ENCODE measurements at places on chromosomes 5 and 9. TPM values are rescaled to one million over a fixed set of nuclear protein-coding genes. Genes with fewer than 3 reads are reported as not detected.

DNA sequence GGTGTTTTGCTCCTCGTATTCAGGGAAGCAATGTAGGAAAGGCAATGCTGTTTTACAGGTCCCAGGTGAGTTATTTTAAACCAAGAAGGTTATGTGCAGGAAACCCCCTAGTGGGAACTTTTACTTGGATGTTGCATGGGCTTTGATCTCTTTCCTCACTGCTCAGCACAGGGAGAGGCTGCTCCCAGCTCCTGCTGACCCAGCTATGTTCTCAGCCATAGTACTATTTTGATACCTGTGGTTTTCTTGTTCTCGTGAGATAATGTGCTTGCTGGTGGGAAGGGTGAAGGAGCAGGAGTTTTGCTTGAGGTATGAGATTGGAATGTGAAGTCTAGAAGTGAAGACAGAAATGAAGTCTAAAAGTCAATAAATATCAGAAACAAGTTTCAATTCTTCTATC is 265.6 kb upstream of the FBXL7 start:
- peak; percentile 18 for DNase-seq

DNA sequence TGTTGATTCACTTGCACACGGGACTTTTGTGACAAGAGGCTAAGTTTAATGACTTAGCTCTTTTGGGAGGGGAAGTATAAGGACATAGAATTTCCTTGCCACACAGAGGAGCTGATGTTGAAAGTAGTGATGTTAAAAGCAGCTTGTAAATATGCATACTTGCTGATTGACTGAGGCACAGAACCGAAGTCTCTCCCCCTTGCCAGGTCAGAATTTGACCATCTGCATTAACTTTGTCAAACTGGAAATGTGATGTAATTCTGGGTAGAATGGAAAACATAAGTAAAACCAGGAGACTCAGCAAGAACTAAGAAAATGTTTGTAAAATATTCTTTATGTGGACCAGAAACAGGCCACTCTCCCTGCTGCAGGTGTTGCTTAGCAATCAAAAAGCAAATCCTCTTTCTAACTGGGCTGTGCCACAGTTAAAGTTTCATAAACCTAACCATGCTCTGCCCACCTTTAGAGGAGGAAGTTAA is 284.2 kb downstream of the NR3C1 start:
- no peak for DNase-seq

DNA sequence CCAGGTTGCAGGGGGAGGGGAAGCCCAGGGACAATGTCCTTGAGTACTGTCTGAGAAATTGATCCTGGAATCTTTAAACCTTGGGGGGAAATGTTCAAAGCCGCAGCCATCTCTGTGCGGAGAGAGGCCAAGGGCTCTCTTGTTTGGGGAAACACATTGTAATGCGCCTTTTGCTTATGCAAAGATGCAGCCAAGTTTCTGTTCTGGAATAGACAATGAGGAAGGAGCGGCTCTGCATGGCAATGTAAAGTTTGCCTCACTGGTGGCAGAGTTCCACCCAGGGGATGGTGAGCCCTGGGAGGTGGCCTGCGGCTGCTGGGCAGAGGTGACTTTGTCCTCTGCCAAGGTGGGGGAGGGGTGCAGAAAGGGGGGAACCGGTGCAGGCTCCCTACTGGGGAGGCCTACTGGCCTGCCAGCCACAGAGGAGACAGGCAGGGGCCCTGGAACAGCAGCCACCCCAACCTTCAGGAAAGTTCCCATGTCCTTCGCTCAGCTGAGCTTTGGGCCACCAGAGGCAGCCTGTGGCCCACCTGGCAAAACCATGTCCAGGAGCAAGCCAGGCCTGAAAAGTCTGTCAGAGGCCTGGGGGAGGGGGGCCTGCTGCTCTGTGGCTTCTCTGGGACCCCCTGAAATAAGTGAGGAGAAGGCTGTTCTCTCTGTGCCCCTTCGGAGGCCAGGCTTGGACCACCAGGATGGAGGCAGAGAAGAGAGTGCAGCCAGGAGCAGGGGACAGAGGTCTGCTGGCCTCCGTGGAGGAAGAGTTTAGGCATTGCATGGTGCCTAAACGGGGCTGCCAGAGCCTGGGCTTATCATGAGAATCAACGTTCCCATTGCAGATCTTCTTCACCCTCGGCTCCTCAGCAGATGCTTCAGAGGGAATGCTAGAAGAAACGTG is 127.8 kb downstream of the ZNF354C start:
- DNase-seq, result peak; percentile 78

DNA sequence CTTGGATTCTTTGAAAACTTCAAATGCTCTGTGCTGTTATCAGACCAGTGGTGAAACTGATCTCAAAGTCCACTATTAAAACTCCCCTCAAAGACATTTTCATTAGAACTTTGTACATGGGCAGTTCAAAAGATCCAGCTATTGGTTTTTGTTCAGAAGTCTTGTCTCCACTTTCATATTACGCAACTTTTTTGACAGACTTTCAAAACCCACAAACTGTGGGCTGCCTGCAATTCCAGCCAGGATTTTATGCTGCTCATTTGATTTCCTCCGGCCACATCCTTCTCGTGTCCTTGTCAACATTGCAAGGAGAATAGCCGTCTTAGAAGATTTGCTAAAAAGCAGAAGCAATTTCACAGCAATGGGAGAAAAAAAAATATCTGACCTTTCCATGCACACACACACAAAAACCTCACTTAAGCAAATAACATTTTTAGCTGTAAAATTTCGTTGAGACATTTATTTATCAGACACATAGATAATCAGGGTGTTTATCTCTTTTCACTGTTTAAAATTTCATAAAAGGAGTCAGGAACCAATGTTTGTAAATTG is 1990.5 kb downstream of the MAT2B start:
- no peak for DNase-seq

- no peak for DNase-seq
These were observed 58.4 kb upstream of the PITX1 start for GRCh38 chr5:135092476-135092875.

The NEUROG1 gene
- total RNA-seq, result not detected
